ENCODE measurements at places on chromosomes 13 and 19.

GRCh38 chr19:35904311-35905068 is 2.2 kb downstream of the HCST start:
- DNase-seq, result no peak

- DNase-seq, result no peak
Observed at GRCh38 chr13:106098778-106099177, 436.7 kb downstream of the EFNB2 start.

DNA sequence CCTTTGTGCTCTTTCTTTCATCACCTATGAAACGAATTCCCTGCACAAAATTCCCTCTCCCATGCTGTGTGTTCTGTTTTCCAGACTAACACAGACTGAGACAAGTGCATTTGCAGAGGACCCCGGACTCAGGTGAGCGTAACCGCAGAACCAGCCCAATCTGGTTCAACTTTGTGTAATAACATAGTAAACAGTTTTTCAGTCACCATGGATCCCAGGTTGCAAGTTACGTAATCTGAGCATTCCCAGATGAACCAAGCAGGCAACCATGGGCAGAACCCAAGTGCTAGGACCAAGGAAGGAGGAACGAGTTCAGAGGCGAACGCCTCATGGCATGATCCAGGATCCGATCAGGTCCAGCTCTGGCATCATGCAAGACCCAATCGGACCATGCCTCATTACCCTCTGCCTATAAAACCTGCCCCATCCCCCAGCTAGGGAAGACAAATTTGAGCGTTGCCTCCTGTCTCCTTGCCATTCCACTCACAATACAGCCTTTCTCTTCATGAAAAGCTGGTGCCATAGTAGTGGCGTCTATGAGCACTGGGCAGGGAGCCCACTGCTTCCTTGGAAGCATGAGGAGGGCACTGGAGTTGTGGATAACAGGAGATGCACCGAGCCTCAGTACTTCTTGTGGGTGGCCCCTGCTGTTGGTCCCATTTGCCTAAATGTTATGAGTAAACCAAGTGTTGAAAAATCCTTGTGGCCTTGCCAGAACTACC is 107.6 kb downstream of the ABCC4 start:
- DNase-seq, result no peak

DNA sequence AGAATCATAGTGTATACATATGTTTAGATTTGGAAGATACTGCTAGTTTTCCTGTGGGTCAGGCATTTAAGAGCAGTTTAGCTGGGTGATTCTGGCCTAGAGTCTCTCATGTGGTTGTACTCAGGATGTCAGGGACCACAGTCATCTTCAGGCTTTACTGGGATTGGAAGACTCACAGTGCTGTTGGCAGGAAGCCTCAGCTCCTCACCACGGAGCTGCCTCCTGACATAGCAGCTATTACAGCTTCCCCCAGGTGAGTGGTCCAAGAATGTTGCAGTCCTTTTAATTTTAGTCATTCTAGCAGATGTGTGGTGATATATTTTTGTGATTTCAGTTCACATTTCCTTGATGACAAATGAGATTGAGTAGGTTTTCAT is 16.9 kb upstream of the GPR18 start:
- no peak for DNase-seq

- no peak for DNase-seq
Observed at GRCh38 chr19:889662-890295, 3.2 kb downstream of the MED16 start.

- no peak for DNase-seq
Observed at GRCh38 chr19:43984687-43985000, 656 bp downstream of the ZNF155 start.

- no peak for DNase-seq
Observed at GRCh38 chr13:20714563-20715329, 11.2 kb downstream of the IL17D start.

DNA sequence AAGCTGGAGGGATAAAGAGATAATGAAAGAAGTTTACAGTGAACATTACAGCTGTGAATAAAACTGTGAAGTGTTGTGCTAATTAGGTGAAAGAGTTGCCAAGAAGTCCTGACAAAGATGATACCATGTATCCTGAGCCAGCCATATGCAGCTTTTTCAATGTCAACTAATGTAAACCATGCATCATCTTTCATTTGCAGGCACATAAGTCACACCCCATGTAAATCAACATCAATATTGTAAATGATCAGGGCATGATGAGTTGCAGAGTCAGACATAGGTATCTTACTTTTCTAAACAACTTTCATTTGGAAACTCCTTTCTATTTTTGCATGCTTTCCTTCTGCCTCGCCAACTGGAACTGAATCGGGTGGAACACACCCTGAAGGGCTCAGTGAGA is 569.1 kb downstream of the TBC1D4 start:
- DNase-seq, result no peak

DNA sequence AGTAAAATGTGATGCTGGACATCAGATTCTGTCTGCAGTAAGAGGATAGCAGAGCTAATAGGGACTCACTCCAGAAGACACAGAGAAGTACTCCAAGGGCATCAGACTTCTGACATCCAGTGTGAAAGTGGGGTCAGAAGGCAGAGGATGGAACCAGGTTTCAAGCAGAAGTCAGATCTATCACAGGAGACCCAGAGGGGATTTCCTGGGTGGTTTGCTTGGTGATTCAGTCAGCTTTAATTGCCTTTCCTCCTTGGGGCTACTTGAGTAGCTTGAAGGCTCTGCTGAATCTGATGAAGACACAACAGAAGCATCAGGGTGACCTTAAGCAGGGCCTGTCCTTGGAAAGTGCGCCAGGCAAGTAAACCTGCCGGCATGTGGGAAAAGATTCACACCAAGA is 300.6 kb downstream of the COG6 start:
- DNase-seq, result no peak

DNA sequence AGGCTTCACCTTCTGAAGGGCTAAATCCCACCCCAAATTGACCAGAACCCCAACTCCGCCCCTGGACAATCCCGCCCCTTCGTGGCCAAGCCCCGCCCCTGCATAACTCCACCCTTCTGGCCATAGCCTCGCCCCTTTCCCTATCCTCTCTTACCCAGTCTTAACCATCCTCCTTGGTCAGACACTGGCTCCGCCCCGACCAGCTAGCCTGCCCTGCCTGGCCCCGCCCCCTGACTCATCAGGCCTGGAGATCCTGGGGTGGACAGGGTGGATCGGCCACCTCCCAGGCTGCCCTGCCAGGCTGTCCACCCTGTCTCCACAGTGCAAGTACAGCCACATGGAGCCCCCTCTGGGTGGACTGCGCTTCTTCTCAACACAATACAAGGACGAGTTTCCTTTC is 8.0 kb upstream of the ZNF358 start:
- no peak for DNase-seq

DNA sequence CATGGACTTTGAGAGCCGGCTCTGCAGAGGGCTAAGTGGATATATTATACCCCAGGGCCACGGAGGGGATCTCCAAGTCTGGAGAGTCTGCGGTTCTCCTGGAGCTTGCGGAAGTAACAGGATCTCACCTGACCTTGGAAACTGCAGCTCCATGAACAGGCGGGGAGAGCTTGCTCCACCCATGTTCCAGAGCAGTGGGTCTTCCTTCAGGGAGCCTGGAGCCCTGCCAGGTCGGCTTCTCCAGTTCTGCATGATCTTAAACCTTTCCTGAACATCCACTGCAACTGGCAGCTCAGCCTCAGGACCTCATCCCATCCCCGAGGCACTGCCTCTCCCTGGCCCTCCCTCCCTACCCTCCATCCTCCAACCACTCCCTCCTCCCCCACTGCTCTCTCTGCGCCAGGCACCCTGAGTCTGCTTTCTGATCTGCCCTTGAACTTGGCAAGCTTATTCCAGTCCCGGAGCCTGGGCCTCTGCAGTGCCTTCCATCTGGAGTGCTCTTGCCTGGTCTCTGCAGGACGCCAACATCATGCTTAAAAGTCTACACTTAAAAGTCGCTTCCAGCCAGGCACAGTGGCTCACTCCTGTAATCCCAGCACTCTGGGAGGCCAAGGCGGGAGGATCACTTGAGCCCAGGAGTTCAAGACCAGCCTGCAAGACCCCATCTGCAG is 13.2 kb downstream of the ATCAY start:
- no peak for DNase-seq

- no peak for DNase-seq
Observed at GRCh38 chr19:35070471-35070870, 28.9 kb downstream of the HPN start.

- no peak for DNase-seq
Observed at GRCh38 chr13:97212004-97212403, 10.1 kb upstream of the MBNL2 start.

GRCh38 chr13:79659121-79659521 is 178.2 kb downstream of the NDFIP2 start:
- DNase-seq, result no peak

- DNase-seq, result no peak
Observed at GRCh38 chr19:11418094-11418548, 993 bp downstream of the RGL3 start.

DNA sequence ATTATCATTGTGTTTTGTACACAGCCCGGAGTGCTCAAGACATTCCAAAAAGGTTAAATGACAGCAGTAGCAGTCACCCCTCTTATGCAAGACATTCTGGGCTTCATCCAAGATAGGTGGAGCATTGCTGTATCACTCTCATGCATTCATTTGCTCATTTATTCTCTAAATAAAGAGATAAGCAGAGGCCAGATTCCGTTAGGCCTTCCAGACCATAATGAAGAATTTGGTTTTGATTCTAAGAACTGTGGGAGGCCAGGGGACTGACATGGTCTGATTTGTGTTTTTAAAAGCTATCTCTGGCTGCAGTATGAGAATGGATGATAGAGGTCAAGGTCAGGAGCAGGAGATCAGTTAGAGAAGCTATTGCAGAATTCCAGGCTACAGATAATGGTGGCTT is 145.8 kb downstream of the KCNRG start:
- DNase-seq, result no peak
